ENCODE measurements at places on chromosomes 11 and 22.

DNA sequence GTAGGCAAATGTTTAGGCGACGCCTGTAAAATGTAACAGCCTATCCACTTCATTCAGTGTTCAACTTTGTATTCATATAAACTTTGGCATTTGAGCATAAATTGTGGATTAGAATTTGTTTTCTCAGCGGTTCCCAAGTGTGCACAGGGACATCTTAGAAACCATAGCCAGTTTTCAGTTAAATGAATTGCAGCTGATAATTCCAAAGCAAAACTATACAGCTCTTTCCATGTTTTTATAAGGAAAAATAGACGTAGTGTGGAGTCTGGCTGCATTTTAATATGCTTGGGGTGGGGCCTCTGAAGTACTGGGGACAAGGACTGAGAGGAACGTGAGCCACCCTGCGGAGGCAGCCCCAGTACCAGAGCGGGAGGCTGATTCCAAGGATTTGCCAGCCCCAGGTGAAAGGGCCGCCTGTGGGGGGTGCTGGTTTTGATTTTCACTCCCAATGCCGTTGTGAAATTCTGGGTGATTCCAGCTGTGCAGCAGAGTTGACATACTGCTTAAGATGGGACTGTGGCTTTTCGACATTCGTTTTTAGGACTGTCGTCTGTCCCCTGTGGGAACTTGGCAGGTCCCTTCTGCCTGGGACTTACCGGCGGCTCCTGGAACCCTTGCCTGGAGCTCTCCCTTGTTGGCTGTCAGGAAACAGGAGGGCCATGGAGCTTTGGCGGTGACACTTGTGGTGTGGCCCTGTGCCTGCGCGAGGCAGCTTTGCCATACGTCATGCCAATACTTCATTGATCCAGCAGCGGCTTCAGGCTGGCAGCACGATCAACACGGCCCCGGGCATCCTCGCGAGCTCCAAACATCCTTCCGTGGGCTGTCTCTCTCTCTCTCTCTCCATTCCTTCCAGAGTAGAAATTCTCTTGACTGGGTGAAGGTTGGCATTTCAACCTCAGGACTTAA is 370.9 kb downstream of the TBC1D22A start:
- no peak for DNase-seq

DNA sequence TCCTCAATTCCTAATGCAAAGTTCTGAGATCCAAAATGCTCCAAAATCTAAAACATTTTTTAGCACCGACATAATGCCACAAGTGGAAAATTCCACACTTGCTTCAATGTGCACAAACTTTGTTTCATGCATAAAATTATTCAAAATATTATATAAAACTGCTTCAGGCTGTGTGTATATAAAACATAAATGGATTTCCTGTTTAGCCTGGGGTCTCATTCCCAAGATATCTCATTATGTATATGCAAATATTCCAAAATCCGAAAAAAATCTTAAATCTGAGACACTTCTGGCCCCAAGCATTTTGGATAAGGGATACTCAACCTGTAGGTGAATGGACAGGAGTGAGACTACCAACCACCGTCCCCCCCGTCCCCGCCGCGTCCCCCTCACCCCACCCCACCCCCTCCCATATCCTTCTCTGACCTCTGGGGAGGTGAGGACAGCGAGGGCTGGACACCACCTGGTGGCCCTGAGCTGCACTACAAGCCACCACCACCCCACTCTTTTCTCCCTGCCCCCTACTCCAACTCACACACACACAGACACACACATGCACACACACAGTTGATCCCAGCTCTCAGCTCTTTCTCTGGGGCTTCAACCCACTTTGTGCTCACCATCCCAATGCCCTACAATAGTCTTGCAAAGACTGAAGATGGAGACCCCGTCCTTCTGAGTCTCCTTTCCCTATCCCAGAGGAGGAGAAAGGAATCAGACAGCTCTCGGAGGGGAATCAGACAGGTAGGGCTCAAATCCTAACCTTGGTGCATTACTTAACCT is 101.0 kb downstream of the PDE2A start:
- DNase-seq = peak; percentile 27

- DNase-seq = no peak
Measured at GRCh38 chr11:71190551-71190950, 61.8 kb downstream of the SHANK2 start.

GRCh38 chr22:30127749-30128166 is 47.5 kb downstream of the HORMAD2 start:
- no peak for DNase-seq

GRCh38 chr11:91173701-91174100 is 950.9 kb upstream of the CHORDC1 start:
- DNase-seq = no peak

- no peak for DNase-seq
Measured at GRCh38 chr11:6574816-6575715, 28.4 kb downstream of the RRP8 start.

GRCh38 chr11:17768547-17768946 is 34.0 kb downstream of the KCNC1 start:
- DNase-seq = no peak

- DNase-seq = no peak
Measured at GRCh38 chr22:48489551-48490499, 1337.8 kb downstream of the BRD1 start.

- DNase-seq = no peak
Measured at GRCh38 chr11:92384358-92384757, 159.7 kb downstream of the FAT3 start.

- no peak for DNase-seq
Measured at GRCh38 chr11:102564110-102564509, 33.6 kb upstream of the MMP7 start.

DNA sequence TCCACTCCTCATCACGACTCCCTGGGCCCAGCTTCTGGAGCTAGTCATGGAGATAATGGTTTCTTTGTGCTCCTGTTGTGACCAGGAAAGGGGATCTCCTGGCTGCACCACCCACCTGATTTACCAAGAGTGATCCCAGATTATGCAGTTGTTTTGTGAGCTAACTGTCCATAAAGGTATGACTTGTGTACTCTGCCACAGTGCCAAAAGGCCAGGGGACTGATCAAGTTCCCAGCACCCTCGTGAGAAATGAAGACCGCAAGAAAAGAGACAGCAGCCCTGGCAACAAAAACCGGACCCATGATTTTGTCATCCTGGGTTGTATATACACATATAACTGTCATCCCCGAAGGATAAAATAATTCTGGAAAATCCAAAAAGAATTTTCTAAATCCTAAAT is 26.6 kb downstream of the TUB start:
- DNase-seq = no peak

DNA sequence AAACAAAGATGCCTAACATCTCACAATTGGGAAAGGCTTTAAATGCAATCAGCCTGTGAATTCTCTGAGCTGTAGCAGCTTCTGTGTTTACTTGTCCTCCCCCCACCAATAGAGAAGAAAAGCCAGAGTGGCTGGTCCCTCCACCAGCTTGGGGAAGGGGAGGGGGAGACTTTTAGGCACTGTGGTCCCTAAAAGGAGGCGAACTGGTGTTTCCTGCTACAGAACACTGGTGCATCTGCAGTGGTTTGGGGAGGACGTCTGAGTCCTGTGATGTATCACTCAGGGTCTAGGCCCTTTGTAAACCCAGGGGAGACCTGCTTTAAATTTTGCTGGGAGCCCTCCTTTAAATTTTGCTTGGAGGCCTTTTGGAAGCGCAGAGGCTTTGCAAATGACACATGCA is 16.9 kb downstream of the TNRC6B start:
- DNase-seq = no peak

GRCh38 chr11:126680131-126680530 is 320.4 kb downstream of the KIRREL3 start:
- DNase-seq = no peak

GRCh38 chr11:124582565-124582964 is 12.8 kb downstream of the OR8A1 start:
- DNase-seq = no peak

DNA sequence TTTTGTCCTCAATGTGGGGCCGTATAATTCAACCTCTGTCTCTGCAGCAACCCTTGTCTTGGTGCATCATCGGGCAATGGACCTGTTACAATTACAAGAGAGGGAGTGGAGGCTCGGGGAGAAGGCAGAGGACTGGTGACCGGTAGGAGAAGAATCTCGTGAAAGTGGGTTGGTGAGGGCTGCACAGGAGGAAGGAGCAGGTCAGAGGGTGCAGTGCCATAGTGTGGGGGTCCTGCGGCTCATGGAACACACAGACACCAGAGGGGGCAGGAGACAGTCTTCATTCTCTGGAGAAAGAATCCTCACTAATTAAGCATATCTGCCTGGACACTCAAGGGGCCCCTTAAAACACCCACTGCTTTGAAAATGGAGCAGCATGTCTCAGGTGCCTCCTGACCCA is 174.7 kb upstream of the B3GAT1 start:
- DNase-seq = no peak

- DNase-seq = no peak
Measured at GRCh38 chr11:35142481-35143075, 3.6 kb downstream of the CD44 start.

- DNase-seq = no peak
Measured at GRCh38 chr11:36385121-36385970, 89.3 kb downstream of the PRR5L start.

- no peak for DNase-seq
Measured at GRCh38 chr11:131817687-131818188, 447.3 kb downstream of the NTM start.

DNA sequence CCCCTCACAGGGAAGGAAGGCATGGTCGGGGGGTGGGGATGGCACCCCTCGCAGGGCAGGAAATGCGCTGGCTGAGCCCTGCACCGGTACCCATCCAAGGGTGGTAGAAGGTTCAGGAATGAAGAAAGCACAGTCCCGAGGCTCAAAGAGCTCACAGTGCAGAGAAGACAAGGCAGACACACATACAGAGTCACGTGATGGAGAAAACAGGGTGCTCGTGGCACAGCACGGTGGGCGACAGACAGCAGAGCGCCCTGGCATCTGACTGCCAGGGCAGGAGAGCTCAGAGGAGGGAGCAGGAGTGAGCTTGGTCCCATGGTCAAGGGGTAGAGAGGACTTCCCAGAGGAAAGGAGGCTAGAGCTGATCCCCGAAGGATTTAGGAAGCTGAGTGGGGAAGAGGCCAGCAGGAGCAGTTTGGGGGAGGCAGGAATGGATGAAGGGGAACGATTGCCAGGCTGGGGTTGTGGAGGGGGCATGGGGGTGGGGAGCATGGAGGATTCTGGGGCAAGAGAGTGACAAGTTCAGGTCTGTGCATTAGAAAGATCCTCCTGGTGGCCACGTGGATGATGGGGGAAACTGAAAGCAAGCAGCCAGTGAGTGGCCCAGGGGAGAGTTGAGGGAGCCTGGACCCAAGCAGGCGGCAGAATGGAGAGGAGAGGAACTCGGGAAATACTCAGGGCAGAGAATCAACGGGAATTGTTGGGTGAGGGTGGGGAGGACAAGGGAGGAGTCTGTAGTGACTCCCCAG is 43.9 kb downstream of the PDE2A start:
- DNase-seq = no peak

GRCh38 chr22:48892578-48893287 is 934.9 kb downstream of the BRD1 start:
- DNase-seq = no peak

DNA sequence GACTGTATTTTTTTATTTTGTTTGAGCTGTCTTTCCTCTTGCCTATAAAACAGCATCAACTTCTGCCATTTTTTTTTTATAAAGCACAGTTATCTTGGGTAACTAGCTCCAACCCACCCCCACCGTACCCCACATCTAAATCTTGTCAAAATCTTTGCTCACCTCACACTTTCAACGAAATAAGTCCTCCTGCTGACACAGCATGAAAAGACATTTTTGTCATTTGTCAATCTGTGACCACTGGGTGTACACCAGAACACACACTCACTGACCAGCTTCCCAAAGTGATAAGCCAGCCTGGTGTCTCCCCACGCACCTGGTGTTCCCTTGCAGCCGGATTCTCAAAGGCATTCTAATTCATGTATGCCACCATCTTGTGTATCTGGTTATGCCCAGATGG is 1.7 kb upstream of the TECTA start:
- DNase-seq = no peak

DNA sequence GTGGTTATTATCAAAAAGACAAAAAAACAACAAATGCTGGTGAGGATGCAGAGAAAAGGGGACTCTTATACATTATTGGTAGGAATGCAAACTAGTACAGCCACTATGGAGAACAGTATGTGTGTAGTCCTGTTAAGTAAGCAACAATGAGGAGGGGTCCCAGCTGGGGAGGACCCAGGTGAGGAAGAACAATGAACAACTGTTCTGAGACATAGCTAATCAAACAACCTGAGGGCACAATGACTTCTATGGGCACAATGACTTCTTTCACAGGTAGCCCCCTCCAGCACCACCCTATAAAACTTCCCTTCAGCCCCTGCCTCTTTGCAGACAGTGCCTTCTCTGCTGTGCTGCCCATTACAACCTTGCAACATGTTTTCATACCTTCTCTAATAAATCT is 5.6 kb downstream of the JAML start:
- no peak for DNase-seq

GRCh38 chr11:30196400-30197206 is 34.2 kb upstream of the FSHB start:
- peak; percentile 23 for DNase-seq

DNA sequence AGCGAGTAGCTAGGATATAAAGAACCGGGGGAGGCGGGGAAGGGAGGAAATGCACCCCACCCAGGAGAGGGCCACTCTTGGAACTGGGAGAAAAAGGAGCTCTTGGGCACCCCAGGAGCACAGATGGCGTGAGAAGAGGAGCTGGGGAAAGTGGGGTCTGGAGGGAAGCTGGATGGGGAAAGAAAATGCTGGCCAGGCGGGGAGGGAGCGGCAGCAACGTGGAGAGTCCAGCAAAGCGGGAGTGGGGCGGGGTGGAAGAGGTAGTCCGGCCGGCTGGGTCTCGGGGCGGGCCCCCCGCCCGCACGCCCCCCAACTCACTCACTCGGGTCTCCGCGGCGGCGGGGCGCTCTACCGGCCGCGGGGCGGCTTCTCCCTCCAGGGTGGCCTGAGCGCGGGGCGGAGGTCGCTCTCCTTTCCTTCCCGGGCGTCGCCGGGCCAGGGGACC is 522 bp downstream of the TOB2 start:
- peak; percentile 2 for DNase-seq

DNA sequence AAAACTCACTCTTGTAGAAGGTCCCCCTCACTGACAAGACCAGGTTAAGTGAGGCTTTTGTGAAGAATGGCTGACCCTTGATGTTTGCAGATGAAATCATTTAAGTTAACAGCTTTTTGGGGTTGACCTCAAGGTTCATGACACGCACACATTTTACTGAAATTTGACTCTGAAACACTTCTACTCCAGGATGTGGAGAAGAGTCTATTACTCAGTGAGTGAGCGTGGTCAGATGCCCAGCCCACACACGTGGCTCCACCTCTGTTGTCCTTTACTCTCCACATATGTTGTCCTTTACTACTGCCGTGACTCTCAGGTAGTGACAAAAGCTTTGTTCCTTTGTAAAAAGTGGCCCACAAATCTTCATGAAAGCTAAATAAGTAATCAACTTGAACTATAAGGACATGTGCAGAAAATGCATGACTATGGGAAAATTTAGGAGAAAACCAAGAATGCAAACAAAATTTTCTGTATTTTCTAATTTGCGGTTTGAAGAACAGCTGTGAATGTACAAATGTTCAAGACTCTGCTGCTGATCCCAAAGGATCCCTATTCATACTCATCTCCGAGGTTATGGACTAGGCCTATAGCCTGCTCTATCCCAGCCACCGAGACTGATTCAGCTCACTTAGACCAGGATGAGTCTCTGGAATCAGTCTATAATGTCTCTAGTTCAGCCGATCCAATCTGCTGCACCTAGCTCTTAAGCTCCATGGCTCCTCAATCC is 22.4 kb downstream of the XRRA1 start:
- no peak for DNase-seq

GRCh38 chr11:115423728-115424459 is 80.3 kb downstream of the CADM1 start:
- DNase-seq = no peak

All from activated CD4-positive, alpha-beta T cell treated with anti-CD3 and anti-CD28 coated beads, Interleukin-2, amount 50 U/mL, for 1 hour (primary cell).